ENCODE measurements at places on chromosomes 2 and 18.

DNA sequence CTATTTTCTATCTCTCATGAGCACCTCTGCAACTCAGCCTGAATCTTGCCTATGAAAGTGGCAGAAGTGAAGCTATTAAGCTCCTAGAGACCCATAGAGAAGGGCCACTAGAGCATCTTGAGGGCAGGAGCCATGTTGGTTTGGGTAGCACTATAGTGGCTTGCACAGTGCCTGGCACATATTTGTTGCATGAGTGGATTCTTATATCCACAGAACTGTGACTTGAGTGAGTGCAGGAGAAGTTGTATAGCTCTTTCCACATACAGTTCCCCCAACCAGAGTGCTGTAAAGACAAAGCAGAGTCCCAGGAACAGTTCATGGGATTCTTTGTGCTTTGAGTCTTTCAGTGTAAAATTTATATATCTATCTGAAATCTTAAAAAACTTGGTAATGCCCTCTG lies 205.5 kb upstream of the FOSL2 start:
- no peak for DNase-seq

DNA sequence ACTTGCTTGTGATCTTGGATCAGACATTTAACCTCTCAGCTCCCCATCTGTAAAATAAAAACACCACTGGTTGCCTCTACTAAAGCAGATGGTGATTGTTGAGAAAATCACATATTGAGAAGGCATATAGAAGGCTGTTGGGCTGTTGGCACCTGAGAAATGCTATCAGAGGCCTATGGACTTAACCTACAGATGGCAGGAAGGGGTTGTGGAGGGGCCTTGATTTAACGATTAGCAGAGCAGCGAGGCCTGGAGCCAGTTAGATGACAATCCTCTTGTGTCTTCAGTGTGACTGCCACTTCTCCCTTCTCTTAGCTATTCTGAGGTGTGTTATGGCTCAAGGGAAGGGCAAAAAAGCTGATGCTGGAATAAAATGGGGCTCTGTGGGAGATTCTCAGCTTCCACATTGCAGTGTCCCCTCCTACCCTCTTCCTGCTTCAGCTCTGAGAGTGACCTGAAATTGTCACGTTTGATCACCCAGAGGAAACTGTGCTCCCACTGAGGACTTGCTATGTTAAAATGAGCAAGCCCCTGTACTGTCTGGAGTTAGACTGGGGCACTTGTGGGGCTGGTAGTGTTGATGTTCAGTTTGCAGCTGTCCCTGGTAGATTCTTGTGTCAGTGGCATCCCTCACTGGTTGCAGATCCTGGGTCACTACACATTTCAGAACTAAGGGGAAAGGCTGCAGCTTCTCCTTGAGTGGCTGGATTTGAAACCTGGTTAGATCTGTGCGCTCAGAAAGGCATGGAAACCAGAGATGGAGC lies 31.5 kb downstream of the CXCR4 start:
- no peak for DNase-seq

GRCh38 chr2:33810046-33810835 lies 211.1 kb upstream of the FAM98A start:
- DNase-seq, result no peak

DNA sequence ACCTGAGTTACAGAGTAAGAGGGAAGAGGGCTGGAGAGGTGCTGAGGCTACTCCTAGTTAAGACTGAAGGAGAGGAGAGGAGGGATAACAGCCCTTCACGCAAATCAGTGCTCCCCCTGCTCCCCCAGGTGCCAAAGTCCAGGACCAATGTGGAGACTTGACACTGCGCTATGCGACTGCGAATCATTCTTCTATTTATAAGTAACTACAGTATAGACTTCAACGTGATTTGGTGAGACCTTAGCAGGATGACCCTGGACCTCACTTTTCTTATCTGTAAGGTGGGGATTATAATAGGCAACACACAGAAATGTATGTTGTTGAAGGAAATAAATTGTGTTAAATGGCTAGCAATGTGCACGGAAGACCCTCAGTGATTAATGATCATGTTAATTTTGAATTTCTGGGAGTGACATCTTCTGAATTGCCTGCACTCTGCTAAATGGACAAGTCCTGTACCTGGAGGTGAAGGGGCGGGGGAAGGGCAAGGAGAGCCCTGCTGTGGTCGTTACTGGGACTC lies 11.0 kb downstream of the EN1 start:
- no peak for DNase-seq

GRCh38 chr18:9825571-9826073 lies 60.2 kb upstream of the TXNDC2 start:
- DNase-seq, result peak; percentile 70

- DNase-seq, result no peak
These were observed 238.9 kb downstream of the XIRP2 start for GRCh38 chr2:167127135-167127534.

DNA sequence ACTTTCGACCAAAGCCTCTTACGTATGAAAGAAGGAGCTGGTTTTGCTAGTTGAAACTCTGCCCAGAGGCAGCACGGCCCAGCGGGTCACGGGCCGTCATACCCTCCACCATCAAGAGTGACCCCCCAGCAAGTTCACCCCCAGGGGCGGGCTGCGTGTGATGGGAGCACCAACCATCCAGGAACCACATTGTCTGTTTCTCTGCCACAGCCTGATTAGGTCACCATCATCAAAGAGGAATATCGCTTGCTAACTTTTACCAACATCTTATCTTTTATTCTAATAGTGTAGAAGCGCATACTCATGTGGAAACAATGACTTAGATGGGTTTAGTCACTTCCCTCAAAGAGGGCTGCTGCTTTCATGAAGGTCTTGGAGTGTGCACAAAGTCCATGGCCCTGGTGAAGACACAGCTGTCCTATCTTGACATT lies 116.6 kb upstream of the SMIM21 start:
- no peak for DNase-seq

GRCh38 chr2:98085649-98086048 lies 1.3 kb upstream of the VWA3B start:
- DNase-seq, result no peak

DNA sequence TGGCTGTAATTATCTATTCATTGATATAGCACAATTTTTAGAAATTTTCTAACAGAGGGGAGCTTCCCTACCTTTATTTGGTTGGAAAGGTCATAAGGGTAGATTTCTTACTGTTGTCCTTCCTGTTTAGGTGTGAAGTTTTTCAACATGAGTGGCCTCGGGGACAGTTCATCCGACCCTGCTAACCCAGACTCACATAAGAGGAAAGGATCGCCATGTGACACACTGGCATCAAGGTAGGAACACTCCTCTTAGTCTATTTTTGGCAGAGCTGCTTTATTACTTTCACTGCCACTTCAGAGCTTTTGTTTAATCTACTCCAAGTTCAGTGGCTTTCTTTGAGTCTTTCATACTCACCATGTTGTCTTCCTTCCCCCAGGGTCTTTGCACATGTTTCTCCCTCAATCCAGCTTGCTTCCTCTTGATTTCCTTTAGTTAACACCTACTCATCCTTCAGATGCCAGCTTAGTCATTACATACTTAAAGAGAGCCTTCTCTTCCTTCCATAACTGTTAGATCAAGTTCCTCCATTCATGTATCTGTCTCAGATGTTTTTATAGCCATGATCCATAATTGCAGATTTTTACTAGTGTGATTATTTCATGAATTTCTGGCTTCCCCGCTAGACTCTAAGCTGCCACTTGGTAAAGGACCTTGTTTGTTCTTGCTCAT lies 134.5 kb downstream of the PTRHD1 start:
- DNase-seq, result no peak

- DNase-seq, result no peak
These were observed 41.3 kb downstream of the VPS54 start for GRCh38 chr2:63977904-63978303.

- DNase-seq, result no peak
These were observed 64.5 kb downstream of the ROCK1 start for GRCh38 chr18:21047126-21047525.

DNA sequence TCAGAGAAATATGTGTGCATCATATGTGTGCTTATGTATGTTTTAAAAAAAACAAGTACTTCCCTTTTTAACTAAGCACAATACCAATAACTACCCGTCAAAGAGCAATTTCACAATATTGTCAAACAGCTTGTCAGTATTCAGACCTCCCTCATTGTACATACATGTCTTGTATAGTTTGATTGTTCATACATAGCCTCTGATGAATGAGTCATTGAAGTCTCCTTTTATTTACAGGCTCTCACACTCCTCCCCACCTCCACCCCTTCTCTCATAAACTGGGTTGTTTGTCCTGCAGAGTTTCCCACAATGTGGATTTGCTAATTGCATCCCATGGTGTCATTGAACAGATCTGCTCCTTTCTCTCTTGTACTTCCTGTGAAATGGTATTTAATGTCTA lies 132.8 kb upstream of the L3MBTL4 start:
- no peak for DNase-seq

- DNase-seq, result no peak
These were observed 6.0 kb upstream of the BMP10 start for GRCh38 chr2:68877079-68877772.

DNA sequence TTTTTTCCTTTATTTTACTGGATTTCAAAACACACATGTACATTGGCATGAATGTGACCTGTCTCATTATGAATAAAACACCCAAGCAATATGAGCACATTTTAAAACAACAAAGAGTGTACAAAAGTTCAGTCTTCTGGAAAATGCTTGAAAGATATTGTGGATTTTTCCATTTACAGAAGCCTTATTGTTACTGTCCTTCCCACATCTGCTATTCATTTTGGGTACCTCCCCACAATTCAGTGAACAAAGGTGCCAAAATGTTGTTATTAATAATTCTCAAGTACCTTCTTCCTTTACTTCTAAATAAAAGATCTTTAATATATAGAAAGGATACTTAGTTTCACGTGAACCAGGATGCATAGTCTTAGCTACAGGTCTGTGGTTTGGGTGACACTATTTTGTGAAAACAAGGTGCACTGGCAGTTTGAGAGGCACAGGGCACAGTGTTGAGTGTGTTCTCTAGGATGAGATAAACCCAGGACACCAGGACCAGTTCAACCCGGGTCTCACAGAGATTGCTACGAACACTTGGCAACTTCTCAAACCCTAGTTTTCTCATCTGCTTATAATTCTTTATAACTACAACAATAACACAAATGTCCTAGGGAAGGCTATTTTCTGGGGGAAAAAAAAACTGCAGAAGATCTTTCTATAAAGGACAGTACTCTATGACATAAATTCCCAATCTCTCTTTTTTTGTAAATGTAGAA lies 84.5 kb upstream of the GALNT5 start:
- DNase-seq, result peak; percentile 24

GRCh38 chr2:188306271-188306670 lies 14.6 kb downstream of the GULP1 start:
- DNase-seq, result no peak

DNA sequence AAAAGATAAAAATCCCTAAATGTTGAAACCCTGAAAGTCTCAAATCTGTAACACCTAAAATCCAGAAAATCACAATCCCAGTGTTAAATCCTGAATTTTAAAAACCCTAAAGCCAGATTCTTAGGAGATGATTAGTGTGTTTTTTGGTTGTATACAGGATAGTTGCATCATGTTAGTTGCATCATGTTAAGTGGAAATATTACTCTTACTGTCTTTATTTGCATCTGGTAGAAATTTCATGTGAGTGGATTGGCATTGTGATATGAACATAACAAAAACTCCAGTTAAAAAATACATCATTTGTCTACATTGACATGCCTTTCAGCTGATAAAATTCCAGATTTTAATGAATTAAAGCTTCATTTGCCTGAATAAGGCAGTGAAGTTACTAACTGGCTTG lies 683.1 kb upstream of the ACVR2A start:
- no peak for DNase-seq

DNA sequence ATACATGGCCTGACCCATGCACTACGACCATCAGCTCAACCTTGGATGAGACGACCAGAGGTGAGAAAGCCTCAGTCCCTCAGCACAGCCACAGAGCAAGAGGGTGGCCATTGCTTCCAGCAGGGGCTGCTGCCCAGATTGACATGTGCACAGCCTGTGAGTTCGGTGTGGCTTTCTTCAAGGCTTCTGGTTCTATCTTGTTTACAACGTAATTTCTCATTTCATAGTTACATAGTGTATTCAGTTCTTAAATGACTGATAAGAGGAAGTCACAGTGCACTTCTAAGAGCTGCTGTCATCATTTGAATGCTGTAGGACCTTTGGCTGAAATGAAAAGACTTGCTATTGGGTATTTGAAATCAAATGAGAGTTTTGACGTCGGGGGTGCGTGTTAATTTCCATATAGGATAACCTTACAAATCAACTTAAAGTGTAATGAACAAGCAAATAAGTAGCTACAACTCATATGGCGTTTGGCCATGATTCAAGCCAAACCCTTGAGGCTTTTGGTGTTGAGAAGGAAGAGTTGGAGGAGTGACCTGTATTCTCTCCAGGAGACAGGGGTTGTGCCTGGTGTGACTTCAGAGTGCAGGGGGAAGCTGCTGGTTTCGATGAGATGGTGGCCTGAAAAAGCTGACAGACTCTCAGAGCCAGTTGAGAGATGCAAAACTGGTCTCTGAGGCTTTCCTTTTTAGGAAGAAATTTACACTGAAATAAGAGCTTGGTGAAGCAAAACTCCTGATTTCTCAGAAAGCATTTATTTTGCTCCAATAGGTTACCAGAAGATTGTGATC lies 51.0 kb downstream of the TSHZ1 start:
- no peak for DNase-seq

DNA sequence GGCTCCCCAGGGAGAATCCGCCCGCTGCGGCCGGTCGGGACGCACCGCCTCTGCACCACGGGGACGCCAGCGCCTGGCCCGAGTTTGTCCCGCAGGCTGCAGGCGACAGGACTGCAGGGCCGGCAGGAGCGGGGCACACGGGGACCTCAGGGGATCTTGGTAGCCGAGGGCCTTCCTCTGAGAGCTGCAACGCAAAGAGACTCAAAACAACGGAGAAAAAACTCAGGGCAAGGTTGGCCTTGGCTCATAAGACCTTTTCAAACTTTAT lies 79.7 kb downstream of the ARHGEF4 start:
- DNase-seq, result no peak

GRCh38 chr2:118309946-118310680 lies 221.8 kb downstream of the INSIG2 start:
- peak; percentile 8 for DNase-seq

DNA sequence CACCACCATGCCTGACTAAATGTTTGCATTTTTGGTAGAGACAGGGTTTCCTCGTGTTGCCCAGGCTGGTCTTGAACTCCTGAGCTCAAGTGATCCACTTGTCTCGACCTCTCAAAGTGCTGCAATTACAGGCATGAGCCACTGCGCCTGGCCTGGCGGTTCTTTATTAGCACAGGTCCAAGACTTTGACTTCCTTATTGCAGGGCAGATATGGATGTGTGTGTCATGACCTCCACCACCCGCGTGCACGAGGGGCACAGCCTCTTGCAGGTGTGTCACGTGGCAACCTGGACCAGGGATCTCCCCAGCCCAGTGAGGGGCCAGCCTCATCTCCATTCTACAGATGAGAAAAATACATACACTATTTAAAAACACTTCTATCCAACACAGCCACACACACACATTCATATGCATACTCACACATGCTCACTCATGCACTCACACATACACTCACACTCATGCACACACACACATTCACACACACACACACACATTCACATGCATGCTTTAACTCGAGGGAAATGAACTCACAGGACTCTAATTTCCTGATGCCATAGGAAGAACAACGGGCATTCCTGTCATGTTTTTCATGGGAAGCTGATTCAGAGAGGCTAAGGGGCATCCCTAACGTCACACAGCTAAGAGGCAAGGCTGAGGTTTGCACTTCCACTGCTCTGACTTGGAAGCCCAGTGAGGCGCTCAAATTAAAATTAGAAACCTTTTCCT lies 38.8 kb downstream of the RRM2 start:
- DNase-seq, result no peak

All from hepatic stellate cell (primary cell).